ENCODE measurements at places on chromosomes 11 and 22. TPM values are rescaled to one million over a fixed set of nuclear protein-coding genes. Genes with fewer than 3 reads are reported as not detected.

Gene PLEKHB1
- total RNA-seq, result 0.55 TPM

Gene ARHGAP42
- 6.3 TPM for total RNA-seq

Gene APOBEC3G
- total RNA-seq, result not detected

Gene PLA2G3
- total RNA-seq, result not detected

Gene ACTN3
- total RNA-seq, result 0.01 TPM

Gene AIP
- total RNA-seq, result 47.1 TPM

Gene ZNHIT2
- total RNA-seq, result 12.8 TPM

Gene CRYBB3
- total RNA-seq, result not detected

Gene GRM5
- total RNA-seq, result not detected

Gene IFITM2
- 62.8 TPM for total RNA-seq

Gene PLAAT4
- total RNA-seq, result 1.7 TPM

Gene NCAPD3
- 27.5 TPM for total RNA-seq

Gene PLA2G6
- 4.4 TPM for total RNA-seq

Gene CCDC15
- 0.61 TPM for total RNA-seq

Gene OR52I1
- not detected for total RNA-seq

Gene ABCG4
- total RNA-seq, result 0.87 TPM

Gene GNG3
- total RNA-seq, result not detected

Gene IL17RA
- total RNA-seq, result 5.6 TPM

Gene USP2
- 0.60 TPM for total RNA-seq

Gene SLC25A18
- total RNA-seq, result not detected

Gene PHOX2A
- not detected for total RNA-seq

Gene TMPRSS13
- total RNA-seq, result not detected

Gene SDF2L1
- total RNA-seq, result 77.1 TPM

Gene OR51E2
- total RNA-seq, result 0.14 TPM

Gene TNKS1BP1
- total RNA-seq, result 93.0 TPM

Gene SLC17A6
- total RNA-seq, result not detected

Gene BRSK2
- total RNA-seq, result 7.7 TPM

Gene NAA40
- total RNA-seq, result 18.3 TPM

Gene KCNK4
- 0.24 TPM for total RNA-seq

Gene C11orf87
- total RNA-seq, result 0.03 TPM

Gene MAPK12
- 21.3 TPM for total RNA-seq

Gene SYCE3
- total RNA-seq, result 0.46 TPM

Gene SELENOH
- total RNA-seq, result 142 TPM

Gene OR52B4
- total RNA-seq, result not detected

Gene TYMP
- total RNA-seq, result 21.2 TPM

Gene OR8G5
- total RNA-seq, result not detected

Gene C22orf31
- total RNA-seq, result not detected

Gene CDCA5
- total RNA-seq, result 74.6 TPM

Gene MYOD1
- total RNA-seq, result not detected

Gene TRPM5
- not detected for total RNA-seq

Gene LINC01488
- total RNA-seq, result not detected
